GM23338 (cell line): ENCODE measurements at places on chromosomes 2 and 18.

DNA sequence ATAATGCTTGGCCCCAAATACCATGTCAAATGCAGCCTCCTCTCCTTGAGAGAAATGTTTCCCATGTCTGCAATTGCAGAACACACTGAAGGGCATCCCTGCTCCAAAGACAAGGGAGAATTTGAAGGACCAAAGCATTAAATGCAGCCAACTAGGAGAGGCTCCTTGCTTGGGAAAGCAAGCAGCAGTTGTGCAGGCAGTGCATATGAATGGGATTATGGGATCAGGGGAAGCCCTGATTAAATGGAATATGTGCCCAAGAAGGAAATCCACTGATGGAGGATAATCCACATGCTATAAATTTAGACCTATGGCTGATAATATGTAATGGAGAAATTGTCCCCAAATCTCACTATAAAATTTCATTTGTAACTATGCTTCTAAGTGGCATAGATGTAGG, 116.1 kb downstream of the NCKAP5 start:
- DNase-seq, result no peak

DNA sequence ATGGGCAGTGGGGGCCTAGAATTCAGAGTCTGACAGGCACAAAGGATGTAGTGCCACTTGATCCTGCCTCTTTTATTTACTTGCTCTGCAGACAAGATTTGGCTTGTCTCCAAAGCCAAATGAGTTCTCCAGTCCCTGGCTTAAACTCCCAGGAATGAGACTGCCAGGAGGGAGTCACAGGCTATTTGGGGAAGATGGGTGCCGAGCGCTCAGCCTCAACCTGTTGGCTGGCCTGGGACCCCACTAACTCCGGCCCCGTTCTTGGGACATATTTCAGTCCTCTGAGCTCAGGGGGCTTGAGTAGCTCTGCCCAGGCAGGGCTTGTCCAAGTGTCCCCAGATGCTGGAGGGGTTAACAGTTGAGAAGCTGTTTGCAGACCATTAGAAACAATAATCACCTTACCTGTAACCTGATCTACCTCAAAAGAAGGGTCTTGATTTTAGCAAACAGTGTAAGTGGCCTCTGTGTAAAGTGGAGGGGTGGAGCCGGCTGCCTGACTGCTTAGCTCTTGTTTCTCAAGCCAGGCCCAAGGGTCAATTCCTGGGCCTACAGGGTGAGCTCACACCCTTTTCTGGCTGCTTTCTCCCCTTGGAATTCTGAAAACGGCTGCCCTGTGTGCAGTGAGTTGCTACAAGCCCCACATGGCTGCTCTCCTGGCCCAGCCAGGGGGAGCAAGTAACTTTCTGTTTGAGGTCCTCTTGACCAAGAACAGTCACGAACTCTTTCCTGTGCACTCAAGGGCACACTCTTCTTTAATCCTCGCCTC, 27.1 kb upstream of the FZD5 start:
- peak; percentile 75 for DNase-seq

GRCh38 chr2:3631851-3632659, 25.9 kb upstream of the ALLC start:
- no peak for DNase-seq

DNA sequence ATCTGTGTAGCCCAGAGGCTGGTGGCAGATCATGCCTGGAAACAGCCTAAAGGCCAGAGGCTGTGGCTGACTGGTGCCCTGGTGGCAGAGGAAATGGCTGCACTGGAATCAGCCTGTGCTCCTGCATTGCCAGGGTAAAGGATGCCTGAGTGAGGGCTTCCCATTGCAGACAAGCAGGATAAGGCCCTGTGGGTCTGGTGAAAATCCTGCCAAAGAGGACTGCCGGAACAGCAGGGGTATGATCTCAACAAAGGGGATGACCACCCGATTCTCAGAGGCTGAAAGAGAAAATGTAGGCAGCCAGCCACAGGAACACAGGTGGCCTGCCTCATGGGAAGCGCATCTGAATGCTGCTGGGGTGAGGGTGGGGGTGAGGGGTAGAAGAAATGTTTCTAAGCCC, 48.2 kb downstream of the FBXO48 start:
- DNase-seq, result peak; percentile 37

- no peak for DNase-seq
Observed at GRCh38 chr2:227739351-227739750, 6.3 kb upstream of the SCYGR8 start.
